ENCODE measurements at places on chromosomes 12 and 14.
A peak's percentile ranks its signal among the peaks of the same experiment; 100 is the strongest.

GRCh38 chr14:56119201-56119981 is 1.2 kb downstream of the PELI2 start:
- peak; percentile 18 for DNase-seq

DNA sequence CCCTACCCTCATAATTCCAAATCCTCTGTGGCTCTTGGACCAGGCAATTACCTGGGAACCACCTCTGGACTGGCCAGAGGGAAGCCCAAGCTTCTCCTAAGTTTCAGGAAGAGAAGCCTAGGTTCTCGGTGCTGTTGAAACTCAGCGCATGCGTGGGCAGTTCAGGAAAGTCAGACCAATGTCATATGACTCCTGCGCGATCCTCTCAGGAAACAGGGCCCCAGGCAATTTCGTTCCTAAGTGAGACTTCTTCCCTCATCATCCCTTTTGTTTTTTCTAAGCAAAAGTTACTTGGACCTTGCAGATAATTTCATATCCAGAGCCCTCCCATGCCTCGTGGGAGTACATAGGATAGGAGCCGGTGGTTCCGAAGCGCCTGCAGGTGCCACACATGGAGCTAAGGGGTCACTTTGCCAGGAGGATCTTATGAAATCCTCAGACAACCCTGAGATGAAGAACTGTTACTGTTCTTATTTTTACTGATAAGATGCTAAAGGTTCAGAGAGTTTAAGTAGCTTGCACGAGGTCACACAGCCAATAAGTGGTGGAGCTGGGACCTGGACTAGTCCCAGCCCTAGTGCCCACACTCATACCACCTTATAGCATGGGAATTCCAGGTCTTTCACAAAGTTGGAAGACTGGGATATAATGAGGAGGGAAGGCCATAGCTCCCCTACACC is 168.2 kb downstream of the ZFP36L1 start:
- DNase-seq = no peak

DNA sequence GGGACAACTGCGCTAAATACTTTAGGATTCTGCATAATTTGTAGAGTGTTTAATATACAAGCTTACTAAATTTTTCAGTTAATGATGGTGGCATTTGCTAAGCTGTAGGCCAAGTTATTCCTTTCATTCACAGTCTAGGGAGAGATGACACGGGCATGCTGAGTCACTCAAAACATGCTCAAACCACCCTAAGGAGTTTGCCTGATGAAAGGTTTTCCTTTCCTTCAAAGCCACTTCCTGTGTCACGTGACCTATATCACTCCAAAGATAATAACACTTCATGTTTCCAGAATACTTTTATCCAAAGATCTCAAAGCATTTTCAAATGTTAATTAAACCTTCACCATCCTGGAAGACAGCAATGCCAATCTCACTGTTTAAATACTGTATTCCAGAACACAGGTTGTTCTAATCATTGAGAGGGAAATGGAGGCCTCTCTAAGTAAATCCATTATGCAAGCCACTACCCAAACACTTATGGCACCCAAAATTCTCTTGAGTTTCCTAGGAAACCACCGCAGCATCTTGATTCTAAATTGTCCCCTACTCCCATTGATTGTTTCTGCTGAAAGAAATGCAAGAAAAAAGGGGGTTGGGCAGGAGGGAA is 207.0 kb upstream of the CDKN3 start:
- no peak for DNase-seq

GRCh38 chr12:78177298-78177697 is 346.6 kb downstream of the NAV3 start:
- DNase-seq = no peak

DNA sequence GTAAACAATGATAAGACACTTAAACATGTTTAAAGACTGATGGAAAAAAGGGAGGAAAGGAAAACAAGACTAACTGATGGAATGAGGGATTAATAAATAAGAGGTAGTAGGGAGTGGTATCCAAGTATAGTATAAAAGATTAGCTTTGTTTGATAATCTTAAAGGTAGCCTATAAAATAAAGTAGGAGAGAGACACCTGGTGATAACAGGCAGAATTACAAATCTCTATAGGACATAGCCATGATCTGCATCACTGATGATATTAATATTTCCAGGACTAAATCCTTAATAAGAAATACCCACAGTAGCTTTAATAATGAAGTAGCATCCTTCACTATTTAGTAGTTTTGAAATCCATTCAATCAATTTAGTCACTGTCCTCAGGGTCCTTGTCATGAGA is 30.4 kb downstream of the DLGAP5 start:
- no peak for DNase-seq

- DNase-seq = peak; percentile 90
Observed at GRCh38 chr12:120928864-120929652, 24.9 kb upstream of the SPPL3 start.

DNA sequence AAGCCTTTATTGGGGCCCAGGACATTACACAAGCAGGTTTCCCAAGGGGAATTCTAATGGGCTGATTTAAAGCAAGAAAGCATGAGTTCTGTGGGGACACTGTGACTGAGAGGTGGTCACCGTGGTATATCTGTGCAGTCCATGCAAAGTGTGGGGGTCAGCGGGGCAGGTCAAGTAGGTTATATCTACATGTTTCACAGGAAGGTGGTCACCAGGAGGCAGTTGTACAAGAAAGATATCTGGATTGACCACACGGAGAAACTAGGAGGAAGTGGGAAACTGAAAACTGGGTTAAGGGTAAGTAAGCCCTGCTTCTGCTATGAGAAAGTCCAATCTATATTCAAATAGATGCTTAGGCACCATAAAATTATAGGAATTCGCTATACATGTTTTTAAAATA is 77.8 kb upstream of the CNOT2 start:
- no peak for DNase-seq

GRCh38 chr12:96326628-96327227 is 73.5 kb downstream of the CDK17 start:
- DNase-seq = no peak

DNA sequence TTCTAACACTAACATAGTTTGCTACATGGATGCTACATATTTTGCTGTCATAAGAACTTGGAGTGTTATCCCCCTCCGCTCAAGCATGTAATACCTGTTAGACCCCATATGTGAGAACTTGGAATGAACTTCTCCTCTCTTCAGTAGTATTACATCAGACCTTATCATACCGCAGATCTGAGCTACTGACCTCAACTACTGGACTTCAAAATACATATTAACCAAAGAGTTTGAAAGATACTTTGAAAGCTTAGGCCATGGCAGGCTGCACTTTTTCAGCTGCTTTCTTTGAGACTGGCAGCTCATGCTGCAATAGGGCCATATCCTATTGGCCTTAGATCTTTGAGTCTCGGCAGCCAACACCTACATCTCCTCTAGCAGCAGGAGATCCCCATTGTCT is 74.8 kb downstream of the EEA1 start:
- no peak for DNase-seq

DNA sequence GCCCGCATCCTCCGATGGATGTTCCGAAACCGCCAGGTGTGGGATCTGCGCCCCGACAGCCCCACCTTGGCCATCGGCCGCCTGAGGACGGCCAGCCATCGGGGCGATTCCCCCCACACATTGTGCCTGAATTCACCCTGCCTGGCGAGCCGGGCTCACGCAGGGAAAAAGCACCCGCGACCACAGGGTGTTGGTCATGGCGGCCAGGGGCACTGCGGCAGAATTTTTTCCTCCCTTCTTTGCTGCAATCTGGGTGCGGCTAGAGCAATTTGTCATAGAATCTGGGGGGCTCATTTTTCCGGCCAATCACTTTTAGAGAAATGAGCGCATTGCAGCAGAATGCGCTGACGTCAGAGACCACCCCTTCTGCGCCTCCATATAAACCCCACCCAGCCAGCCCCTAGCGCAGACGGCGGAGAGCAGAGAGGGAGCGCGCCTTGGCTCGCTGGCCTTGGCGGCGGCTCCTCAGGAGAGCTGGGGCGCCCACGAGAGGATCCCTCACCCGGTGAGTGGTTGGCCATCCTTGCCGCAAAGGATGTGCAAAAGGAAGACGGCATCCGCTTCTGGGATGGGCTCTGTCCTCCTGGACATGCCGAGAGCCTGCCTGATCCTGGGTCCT is at the start of gene MEG3:
TSS of gene MEG3 (plus strand) at position 406 of the 619 bp plus-strand sequence.
- DNase-seq = no peak

DNA sequence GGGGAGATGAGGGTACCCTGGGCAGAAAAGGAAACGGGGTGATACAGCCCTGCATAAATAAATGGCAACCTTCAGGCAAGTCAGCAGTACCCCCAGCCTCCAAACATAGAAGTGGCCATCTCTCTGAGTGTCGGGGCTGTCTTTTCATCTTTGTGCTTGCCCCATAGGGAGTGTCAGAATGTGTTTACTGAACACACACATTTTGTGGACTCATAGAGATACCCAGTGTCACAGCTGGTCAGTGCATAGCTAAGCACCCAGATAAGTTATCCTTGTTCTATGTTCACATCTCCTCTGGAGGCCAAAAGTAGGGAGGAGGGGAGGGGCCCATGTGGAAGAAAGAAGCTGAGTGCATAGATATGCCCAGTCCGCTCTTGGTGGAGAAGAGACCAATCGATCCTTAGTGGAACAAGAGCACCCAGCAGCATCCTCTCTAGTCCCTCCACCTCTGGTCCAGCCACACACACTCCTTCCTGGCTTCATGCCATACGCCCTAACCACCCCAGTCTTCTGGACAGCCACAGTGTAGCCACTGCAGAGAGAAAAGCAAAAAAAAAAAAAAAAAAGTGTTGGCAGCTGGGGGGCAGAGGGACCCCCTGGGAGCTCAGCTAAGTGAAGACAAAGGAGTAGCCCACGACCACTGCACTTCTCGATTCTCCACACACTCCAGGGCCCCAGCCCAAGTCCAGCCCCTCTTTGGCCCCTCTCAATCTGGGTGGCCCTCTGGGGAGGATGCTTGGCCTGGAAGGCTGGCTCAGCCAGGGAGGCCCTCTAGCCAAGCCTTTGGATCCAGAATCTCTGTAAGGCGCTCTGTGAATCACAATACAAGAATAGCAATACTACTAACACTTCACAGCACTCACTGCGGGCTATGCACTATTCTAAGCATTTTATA is 2.6 kb downstream of the ITGA7 start:
- no peak for DNase-seq

- DNase-seq = no peak
Observed at GRCh38 chr12:110367181-110367864, 36.2 kb downstream of the ANAPC7 start.

- no peak for DNase-seq
Observed at GRCh38 chr14:103755060-103755459, 39.5 kb downstream of the ZFYVE21 start.

All from NCI-H510A (cell line).